ENCODE measurements at places on chromosomes 12 and 14. TPM values are rescaled to one million over a fixed set of nuclear protein-coding genes. Genes with fewer than 3 reads are reported as not detected.
A peak's percentile ranks its signal among the peaks of the same experiment; 100 is the strongest.

PLXNC1 gene
- total RNA-seq, result 1.6 TPM

AVPR1A gene
- total RNA-seq, result 0.35 TPM

COX8C gene
- not detected for total RNA-seq

- no peak for DNase-seq
Measured at GRCh38 chr14:34568803-34569202, 29.3 kb upstream of the EAPP start.

GRCh38 chr14:61296719-61297502 is 15.8 kb upstream of the TMEM30B start:
- no peak for DNase-seq

DNA sequence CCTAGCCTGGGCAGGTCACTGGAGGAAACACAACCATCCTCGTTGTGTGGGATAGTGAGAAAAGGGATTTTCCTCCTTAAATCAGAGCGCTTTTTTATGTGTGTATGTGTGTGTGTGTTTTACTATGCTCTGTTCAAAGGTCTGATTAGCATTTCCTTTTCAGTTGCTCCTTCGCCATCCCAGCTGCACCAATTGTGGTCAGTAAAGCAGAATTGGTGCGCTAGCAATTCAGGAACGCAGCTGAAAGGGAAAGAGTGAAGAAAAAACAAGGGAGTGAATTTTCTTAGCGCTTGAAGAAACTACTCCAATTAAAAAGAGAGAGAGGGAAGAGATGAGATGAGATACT is 173.3 kb upstream of the PARP11 start:
- DNase-seq, result peak; percentile 30

DNA sequence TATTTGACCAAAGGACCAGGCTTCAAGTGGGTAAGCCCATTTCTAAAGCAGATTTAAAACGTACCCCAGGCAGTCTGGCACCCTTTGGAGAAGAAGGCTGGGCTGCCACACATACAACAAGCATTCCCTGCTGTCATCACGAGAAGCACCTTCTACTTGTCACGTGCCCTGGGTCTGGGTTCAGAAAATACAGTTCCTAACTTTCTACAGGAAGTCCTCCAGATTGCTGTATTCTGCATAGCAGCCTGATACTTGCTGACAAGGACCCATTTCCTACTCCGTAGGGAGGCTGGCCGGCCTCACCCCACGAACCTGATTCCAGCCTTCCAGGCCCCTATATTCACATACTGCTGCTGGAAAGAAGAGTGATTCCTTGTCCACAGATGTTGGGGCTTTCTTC is 7.4 kb downstream of the CLMN start:
- DNase-seq, result no peak

DNA sequence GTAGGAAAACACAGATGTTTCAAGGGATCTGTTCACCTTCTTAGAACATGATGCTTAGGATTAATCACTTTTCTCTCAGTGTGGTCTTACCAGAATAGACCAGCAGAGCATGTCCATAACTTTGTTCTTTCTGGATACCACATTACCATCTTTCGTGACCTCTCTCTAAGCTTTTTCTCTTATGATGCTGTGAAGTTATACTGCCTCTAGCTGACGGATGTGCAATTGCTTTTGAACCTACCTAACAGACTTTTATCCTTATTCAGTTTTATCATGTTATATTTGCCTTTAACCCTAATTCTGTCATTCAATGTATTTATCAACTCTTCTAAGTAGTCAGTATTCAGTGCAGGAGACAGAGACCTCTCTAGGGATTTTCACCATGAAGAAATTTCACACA is 246.7 kb downstream of the DACT1 start:
- DNase-seq, result no peak

All from endodermal cell (in vitro differentiated cells).